ENCODE measurements at places on chromosomes 7 and 10. TPM values are rescaled to one million over a fixed set of nuclear protein-coding genes. Genes with fewer than 3 reads are reported as not detected.

Gene ZNF485
- 8.3 TPM for total RNA-seq

Gene SMKR1
- 2.1 TPM for total RNA-seq

Gene TMEM176A
- total RNA-seq, result 127 TPM

Gene ARHGEF35
- 3.9 TPM for total RNA-seq

Gene SLC26A5
- total RNA-seq, result 0.10 TPM

- DNase-seq, result no peak
- no peak overlapping the region for H3K4me3 ChIP-seq
- no peak overlapping the region for H3K27ac ChIP-seq
- no peaks in the 10 kb centered on the region for H3K36me3 ChIP-seq
- peaks cover 12% of the 10 kb centered on the region for H3K4me1 ChIP-seq
These were observed 32.4 kb upstream of the HSPA12A start for GRCh38 chr10:116774728-116775151.

GRCh38 chr7:128400566-128400965 lies 9.2 kb downstream of the IMPDH1 start:
- H3K4me3 ChIP-seq, result no peak overlapping the region
- H3K27ac ChIP-seq, result no peak overlapping the region

GRCh38 chr7:117479225-117480054 lies at the start of gene CFTR:
TSS of gene CFTR (plus strand) at chr7:117480025. CDS start at chr7:117480095, 70 bp downstream.
- peak within 1 kb of the TSS; percentile 25 for H3K4me3 ChIP-seq
- H3K27ac ChIP-seq, result no peak within 1 kb of the TSS
- H3K36me3 ChIP-seq, result no peaks in the 10 kb centered on the region
- H3K4me1 ChIP-seq, result no peaks in the 10 kb centered on the region

DNA sequence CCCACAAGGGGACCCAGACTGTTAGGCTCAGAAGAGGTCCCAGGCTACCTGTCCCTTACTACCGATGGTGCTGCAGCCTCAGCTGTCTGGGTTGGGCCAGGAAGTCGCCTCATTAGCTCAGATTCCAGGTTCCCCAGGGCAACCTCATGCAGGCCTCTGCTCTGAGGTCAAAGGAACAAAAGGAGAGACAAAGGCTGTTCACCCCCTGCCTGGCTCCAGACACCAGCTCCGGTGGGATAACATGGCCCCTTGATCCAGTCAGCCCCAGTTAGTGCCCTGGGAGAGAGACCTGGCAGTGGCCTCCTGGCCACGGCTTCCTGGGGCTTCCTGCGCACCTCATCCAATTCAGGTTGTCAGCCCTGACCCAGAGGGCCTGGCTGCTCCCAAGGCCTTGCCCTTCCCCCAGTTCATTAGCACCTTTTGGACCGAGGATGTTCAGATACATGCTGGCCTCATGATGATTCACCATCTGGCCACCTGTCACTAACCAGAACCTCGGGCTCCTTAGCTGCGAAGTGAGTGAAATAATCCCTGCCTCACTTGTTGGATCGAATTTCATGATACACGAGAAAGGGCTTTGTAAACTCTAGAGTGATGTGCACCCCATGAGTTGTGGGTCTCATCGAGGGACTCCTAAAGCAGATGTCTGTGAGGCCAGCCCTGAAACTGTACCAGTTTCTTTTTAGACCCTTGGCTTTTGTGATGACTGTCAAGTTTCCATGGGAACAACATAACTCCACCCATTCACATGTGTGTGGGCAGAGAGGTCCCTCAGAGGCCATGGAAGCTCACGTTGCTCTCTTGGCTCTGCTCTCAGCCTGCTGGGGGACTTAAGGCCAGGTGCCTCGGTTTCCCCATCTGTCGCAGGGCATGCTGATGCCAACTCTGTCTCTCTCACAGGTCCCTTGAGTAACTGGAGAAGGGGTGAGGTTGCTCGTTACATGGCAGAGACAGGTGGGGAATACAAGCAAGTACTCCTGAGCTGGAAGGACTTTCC lies 79.5 kb upstream of the PCBD1 start:
- no peaks in the 10 kb centered on the region for H3K36me3 ChIP-seq
- DNase-seq, result no peak
- H3K4me1 ChIP-seq, result no peaks in the 10 kb centered on the region

GRCh38 chr7:29009947-29010346 lies 51.8 kb upstream of the TRIL start:
- DNase-seq, result no peak
- H3K36me3 ChIP-seq, result no peaks in the 10 kb centered on the region
- peaks cover 2% of the 10 kb centered on the region for H3K4me1 ChIP-seq

DNA sequence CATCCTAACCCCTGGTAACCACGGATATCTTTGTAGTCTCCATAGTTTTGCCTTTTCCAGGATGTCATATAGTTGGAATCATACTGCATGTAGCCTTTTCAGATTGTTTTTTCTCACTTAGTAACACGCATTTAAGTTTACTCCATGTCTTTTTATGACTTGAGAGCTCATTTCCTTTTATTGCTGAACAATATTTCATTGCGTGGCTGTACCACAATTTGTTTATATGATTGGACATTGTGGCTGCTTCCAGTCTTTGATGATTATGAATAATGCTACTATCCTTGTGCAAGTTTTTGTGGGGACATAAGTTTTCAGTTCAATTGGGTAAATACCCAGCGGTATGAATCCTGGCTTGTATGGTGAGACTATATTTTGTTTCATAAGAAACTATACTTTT lies 60.8 kb downstream of the AOAH start:
- no peaks in the 10 kb centered on the region for H3K36me3 ChIP-seq
- no peak overlapping the region for H3K27ac ChIP-seq
- no peaks in the 10 kb centered on the region for H3K4me1 ChIP-seq
- H3K27me3 ChIP-seq, result no peaks in the 10 kb centered on the region

Measured in ovary (tissue), 10 donors.